ENCODE measurements at places on chromosomes 6 and 20.

GRCh38 chr6:1321738-1322137 lies 9.8 kb downstream of the FOXQ1 start:
- DNase-seq: no peak

- no peak for DNase-seq
Observed at GRCh38 chr6:101534386-101534785, 140.9 kb downstream of the GRIK2 start.

GRCh38 chr6:126300735-126301134 lies 39.2 kb upstream of the CENPW start:
- no peak for DNase-seq

DNA sequence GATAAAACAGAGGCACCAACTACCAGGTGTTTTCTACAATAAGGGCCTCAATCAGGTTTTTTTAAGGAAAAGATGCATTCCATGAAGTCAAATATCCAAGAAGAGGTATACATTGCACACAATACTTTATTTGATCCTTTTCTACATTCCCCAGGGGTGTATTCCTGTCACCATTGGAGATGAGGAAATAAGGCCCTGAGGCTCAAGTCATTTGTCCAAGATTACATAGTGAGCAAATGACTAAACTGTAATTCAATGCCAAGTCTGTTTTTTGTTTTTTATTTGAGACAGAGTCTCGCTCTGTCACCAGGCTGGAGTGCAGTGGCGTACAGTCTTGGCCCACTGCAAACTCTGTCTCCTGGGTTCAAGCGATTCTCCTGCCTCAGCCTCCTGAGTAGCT lies 69.2 kb upstream of the CDYL start:
- DNase-seq: no peak

DNA sequence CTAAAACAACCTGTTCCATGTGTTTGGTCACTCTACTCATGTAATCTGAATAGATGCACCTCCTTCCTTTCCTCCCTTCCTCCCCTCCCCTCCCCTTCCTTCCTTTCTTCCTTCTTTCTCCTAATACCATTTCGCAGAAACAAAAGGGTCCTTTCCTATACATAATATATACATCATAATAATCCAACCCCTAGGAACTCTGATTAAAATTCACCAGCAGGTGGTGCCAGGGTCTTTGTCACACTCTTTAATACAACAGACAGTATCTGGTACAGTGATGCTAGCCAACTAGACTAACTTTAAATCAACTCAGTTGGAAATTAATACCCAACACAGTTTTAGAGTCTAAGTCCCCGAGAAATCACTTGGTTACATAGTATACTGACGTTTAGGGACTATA lies 181.2 kb upstream of the SHLD1 start:
- no peak for DNase-seq

DNA sequence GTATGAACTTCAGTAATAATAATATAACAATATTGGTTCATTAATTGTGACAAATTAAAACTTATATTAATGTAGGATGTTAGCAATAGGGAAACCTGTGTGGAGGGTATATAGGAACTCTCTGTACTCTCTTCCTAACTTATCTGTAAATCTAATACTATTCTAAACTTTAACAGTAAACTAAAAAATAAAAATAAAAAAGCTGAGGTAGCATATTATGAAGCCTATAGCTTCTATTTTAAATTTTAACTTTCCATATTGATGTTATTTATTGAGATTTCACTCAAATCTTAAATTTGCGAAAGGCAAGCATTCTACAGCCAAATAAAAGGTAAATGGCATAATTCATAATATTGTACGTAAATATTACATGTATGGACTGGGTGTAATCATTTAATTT lies 326.4 kb downstream of the MEI4 start:
- no peak for DNase-seq

DNA sequence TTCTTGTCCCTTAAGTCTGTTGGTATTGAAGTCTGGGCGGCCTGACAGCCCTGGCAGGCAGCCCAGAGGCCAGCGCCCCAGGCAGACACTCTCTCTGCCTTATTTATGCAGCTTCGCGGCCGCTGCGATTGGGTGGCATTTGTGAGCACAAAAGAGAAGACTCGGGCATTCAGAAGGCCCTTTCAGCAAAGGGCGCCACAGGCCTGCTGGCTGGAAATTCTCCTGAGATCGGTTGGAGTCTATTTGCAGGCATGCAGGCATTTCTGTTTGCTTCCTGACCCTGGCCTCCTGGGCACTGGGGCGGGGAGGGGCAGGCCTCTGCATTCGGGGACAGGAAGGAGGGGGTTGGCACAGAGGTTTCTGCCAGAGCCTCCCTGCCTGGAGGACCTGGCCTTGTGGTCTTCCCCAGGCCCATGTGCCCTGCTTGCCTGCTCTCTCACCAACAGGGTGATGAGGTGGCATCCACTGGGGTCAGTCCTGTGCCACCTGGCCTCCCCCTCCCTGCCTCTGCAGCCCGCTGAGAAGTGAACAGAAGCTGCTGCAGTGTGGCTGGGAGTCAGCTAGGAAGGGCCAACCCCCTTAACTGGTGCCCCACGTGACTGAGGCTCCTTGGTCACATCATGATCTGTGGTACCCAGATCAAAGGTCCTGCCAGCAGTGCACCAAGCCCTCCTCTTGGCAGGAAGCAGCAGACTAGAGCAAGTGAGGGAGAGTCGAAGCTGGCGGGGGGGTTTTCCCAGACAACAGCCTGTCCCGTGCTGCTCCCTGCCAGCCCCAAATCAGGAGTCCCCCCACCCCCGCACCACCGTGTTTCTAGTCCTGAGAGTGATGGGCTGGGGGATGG lies 16.6 kb upstream of the CCDC167 start:
- peak; percentile 89 for DNase-seq

DNA sequence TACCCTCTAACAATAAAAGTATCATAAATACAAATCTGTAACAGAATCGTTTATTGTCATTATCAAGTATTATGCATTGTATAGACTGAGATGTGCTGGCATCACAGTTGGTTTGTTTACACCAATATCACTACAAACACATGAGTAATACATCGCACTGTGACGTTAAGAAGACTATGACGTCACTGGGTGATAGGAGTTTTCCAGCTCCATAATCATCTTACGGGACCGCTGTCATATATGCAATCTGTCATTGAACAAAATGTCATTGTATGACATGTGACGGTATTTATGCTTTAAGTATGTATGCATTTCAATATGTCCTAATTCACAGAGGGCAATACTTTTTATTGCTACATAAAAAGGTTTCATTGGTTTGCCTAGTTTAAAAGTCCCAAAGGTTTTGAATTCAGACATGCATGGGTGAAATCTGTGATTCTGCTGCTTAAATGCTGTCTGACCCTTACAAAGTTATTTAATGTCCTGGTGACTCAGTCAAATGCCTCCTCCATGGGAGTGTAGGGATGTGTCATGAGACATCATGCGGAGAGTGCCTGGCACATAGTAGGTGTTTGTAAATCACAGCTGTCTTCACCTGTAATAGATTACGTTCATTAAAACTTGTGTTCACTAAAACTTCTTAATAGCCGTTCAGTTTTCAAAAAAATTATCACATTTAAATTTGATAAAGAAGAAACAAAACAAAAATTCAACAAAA lies 160.7 kb upstream of the PDE10A start:
- no peak for DNase-seq

DNA sequence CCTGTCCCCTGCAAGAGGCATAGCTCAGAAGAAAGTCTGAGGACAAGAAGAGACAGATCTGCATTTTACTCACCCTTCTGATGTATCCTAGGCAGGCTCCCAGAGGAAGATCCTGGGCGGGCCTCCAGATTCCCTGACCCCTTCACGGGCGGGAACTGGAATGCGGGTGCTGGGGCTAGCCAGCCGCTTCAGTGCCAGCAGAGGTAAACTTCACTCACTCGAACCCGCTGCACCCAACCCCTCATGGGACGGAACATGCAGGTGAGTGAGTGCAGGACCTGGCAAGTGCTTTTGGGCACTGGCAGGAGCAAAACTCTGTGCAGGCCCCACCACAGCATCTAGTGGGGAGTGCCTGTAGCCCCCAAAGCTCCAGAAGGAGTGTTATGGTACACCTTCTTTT lies 171.8 kb downstream of the MMS22L start:
- no peak for DNase-seq

- no peak for DNase-seq
Observed at GRCh38 chr6:108921547-108922361, 73.5 kb downstream of the ARMC2 start.

DNA sequence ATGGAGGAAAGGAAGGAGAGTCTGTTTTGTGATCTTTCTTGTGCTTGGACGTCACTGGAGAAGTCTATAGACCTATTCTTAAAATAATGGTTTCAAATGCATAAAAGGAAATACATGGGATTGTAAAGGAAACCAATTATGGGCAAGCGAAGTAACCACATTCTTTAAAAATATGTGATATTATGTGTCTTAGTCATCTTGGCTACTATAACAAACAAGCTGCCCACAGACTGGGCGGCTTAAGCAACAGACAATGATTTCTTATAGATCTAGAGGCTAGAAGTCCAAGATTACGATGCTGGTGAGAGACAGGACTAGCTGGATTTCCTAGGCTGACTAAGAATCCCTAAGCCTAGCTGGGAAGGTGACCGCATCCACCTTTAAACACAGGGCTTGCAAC lies 49.4 kb upstream of the CD83 start:
- DNase-seq: no peak

- DNase-seq: no peak
Observed at GRCh38 chr6:15472621-15473020, 190.2 kb downstream of the DTNBP1 start.

DNA sequence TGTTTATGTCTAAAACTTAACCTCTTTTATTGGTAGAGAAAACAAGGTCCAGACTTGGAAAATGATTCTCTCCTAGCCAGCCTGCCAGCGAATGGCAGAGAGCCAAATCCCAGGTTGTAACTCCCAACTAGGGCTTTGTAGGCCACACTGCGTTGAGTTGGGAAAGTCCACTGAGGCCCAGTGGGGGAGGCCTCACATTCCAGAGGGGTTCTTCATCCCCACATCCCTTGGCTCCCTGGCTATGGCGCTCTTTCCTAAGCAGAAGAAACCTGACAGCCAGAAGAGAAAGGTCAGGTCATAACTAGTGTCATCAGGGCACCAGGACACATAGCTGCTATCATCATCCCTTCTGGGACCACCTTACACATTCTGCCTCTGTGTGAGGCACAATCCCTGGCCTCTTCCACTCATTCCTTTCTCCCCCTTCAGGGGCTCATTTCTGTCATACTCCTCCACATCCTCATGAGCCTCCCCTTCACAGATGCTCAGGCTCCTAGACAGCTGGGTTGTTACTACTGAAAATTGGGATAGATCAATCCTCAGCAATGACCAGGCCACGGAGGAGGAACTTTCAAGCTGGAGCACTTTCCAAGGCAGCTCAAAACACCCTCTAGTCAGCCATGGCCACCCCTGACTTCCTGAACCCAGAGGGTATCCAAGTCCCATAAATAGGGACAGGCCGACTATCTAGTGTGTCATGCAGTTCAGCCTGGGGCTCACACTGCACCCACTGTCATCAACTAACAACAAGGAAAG lies 48.6 kb downstream of the TCP11 start:
- no peak for DNase-seq

- DNase-seq: no peak
Observed at GRCh38 chr6:2215342-2215741, 30.1 kb downstream of the GMDS start.

DNA sequence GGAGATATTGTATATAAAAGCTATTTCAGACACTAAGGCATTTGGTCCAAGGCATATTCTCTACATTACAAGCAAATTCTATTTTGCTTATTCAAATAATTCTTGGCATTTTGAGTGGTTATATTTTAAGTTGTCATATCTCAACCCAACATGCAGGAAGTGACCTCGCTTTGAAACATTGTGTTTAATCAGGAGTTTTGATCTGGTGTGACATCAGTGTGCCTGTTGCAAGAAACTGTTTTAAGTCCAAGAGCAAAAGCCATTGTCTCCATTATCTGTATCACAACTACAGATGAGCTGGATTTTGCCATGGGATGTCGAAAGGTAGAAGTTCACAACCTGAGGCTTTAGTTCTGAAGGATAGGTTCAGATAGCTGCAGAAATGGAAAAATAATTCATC lies 509.9 kb upstream of the ID4 start:
- DNase-seq: no peak

- DNase-seq: peak; percentile 63
Observed at GRCh38 chr6:44655412-44656342, 268.2 kb downstream of the CDC5L start.

DNA sequence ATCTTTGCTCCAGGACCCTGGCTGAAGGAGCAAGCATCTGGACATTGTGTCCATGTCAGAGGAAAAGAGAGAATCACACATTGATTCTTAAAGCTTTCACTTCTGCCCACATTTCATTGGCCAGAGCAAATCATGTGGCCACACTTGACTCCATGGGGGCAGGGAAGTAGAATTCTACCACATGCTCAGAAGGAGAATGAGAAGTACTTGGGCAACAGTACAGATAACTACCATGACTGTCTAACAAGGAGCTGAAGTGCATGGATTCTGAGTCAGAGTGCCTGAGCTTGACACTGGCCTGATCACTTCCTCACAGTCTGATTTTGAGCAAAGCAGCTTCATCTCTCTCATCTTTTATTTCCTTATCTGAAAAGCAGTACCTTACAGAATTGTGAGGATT lies 38.6 kb downstream of the GHRH start:
- no peak for DNase-seq

DNA sequence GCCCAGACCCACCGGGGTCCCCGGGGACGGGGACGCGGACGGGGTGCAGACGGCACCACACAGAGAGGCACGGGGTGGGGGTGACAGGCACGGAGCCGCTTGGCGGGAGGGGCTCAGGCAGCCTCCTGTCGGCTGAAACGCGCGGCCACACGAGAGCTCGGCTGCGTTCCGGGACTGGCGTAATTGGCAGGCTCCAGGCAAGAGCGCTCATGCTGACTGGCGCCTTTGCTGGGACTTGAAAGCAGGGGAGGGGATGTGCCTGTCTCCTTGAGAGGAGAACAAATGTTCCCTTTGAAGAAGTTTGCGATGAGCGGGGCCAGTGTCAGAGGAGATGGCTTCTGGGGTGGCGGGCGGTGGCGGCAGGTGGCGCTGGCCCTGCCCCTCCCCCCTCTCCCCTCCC lies 25.8 kb downstream of the BHLHE23 start:
- no peak for DNase-seq

DNA sequence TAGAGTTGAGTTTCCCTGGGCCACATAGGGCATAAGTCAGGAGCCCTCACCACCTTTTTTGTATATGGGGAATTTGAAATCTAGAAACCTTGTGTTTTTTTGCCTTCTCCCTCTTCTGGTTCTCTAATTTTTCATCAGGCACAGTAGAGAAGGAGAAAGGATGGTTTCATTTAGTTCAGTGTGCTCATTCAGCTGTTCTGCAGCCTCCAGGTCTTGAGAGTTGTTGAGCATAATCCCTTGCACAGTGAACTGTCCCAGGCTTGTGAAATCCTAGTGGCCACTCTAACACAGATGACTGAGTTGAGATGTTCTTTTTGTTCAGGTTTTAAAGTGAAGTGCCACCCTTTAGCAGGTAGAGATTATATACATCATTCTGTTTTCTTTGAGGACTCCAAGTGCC lies 183.5 kb downstream of the CDKAL1 start:
- DNase-seq: no peak

- DNase-seq: no peak
Observed at GRCh38 chr20:61278296-61278695, 26.2 kb downstream of the CDH4 start.

GRCh38 chr6:10259671-10260070 lies 155.2 kb downstream of the TFAP2A start:
- DNase-seq: no peak

- no peak for DNase-seq
Observed at GRCh38 chr6:150076196-150076893, 7.4 kb upstream of the ULBP3 start.

GRCh38 chr6:56757588-56757984 lies 114.9 kb upstream of the DST start:
- DNase-seq: no peak

GRCh38 chr6:165098165-165098564 lies 211.2 kb downstream of the C6orf118 start:
- no peak for DNase-seq

Data from left lobe of liver (tissue), 2 donors.